Activated CD4-positive, alpha-beta T cell treated with anti-CD3 and anti-CD28 coated beads for 4 hours (primary cell): ENCODE measurements at places on chromosomes 6 and 20.

DNA sequence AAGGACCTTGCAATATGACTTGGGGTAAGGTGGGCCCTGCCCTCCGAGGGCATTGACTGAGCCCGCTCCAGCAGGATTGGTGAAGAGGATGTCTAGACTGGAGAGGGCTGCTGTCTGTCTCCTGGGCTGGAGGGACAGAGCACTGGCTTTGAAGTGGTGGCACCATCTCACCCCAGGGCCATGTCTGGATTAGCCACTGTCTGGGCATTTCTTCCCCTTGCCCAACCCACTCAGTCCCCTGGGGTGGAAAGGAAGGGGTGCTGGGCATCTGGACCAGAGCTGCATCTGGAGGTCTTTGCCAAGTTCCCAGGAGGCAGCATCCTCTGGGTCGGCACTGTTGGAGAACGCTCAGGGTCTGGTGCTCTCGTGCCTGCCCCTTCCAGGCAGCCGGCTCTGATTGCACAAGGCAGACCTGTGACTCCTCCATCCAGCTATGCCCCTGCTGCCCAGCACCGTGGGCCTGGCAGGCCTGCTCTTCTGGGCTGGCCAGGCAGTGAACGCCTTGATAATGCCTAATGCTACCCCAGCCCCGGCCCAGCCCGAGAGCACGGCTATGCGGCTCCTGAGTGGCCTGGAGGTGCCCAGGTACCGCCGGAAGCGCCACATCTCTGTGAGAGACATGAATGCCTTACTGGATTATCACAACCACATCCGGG lies at the start of gene R3HDML:
Gene R3HDML (plus strand): TSS at position 319 of the 656 bp plus-strand sequence. CDS start 115 bp downstream, at position 434.
- no peak for DNase-seq

GRCh38 chr6:11710311-11710761 lies 68.3 kb downstream of the ADTRP start:
- peak; percentile 78 for DNase-seq

DNA sequence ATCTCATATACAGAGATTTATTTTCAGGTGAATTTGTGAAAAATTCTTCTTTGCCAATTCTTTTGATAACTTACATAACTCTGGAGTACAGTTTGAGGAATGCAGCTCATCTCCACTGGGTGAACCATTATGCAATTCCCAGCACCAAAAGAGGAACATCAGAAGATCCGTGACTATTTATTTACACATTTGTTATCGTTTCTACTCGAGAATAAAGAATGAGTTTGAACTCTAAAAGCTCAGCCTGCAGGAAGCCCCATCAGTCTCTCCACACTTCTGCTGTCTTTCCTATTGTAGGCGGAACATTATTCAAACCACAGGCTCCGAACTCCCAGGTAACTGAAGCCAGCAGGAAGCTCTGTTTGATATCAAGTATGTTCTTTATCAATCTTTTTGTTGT lies 95.9 kb upstream of the IFNGR1 start:
- DNase-seq = no peak

GRCh38 chr6:106156863-106157262 lies 70.7 kb downstream of the PRDM1 start:
- no peak for DNase-seq

GRCh38 chr20:49914310-49915117 lies 815 bp downstream of the SPATA2 start:
- no peak for DNase-seq

- no peak for DNase-seq
Measured at GRCh38 chr6:7270320-7271204, 42.4 kb downstream of the SSR1 start.

GRCh38 chr6:36283608-36284007 lies 13.7 kb downstream of the PNPLA1 start:
- no peak for DNase-seq

- no peak for DNase-seq
Measured at GRCh38 chr6:32886681-32887383, 32.8 kb downstream of the PSMB9 start.

DNA sequence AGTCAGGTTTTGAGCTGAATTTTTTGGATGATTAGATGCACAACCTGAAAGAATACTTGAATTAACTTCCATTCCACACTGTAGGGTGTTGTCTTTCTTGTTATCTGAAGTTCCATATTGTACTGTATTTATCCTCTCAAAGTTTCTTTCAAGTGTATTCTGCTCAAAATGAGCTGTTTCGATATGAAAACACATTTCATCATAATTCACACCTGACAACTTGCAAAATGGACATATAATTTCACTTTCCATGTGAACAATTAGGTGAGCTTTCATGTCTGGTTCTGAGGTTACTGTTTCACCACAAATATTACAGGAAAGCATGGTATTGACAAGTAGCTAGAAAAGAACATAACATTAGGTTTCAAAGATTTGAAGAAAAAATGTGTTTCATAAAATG lies 1.7 kb downstream of the ZUP1 start:
- no peak for DNase-seq

- DNase-seq = no peak
Measured at GRCh38 chr6:71254323-71254722, 34.3 kb upstream of the OGFRL1 start.

DNA sequence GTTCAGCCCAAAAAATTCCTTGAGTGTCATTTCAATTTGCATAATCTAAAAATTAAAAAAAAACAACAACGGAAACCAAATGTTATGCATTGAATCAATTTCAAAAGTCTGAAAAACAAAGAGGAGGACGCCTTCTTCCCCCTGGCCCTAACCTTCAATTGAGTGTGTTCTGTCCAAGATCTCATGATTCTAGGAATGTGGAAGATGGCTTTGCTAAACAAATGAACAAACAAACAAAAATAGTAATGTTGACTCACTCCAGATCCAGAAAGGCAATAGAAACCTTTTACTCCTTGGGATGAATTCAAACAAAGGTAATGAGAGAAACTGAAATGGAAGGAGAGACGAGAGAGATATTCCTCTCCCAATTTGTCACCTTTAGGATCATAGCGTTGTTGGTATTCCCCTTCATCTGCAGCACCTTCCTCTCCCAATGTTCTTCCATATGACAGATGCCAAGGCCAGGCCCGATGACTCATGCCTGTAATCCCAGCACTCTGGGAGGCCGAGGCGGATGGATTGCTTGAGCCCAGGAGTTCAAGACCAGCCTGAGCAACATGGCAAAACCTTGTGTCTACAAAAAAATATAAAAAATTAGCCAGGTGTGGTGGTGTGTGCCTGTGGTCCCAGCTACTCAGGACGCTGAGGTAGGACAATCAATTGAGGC lies 109.2 kb upstream of the ADGRF1 start:
- DNase-seq = no peak

GRCh38 chr6:142635130-142635529 lies 309.8 kb downstream of the HIVEP2 start:
- DNase-seq = no peak

DNA sequence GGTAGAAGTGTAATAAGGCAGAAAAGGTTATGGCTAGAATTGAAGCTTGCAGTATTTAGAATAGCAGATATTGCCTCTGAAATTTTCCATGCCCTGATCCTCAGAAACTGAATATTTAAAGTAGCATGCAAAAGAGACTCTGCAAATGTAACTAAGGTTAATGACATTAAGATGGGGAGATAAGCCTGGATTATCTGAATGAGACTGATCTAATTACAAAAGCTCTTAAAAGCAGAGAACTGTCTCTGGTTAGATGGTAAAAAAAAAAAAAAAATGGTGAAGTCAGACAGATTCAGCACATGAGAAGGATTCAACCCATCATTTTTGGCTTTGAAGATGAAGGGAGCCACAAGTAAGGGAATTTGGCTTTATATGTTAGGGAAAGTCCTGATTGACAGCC lies 503.7 kb upstream of the IRAK1BP1 start:
- DNase-seq = no peak

- DNase-seq = no peak
Measured at GRCh38 chr6:153816366-153816765, 222.7 kb upstream of the OPRM1 start.

DNA sequence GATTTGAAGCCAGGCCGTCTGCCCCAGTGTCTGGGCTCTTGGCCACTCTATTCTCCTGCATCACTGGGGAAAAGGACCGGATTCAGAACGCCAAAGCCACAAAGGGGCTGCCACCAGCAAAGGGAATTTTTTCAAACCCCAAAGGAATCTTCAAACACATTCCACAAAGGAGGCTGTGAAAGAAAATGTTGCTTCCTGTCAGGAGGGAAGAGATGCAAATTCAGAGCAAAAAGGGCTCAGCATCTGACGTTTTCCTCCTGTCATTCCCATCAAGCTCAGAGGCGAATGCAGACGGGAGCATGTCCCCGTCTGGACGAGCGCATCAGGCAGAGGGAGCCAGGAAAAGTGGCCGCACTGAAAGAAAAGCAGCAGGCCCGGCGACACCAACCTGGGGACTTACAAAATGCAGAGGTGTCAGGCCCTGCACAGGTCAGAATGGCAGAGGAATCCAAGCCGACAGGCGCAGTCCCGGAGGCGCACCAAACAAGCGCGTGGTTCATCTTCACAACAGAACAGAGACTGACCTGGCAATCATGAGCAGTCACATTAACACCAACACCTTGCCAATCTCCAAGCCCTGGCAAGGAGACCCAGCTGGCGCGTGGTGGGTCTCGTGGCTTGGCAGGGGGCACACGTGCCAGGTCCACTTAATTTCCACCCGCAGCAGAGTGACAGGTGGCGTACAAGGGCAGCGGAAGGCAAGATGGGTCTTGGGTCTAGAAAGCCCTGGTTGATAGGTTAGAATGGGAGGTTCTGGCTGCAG lies 62.8 kb downstream of the GRM4 start:
- DNase-seq = no peak

DNA sequence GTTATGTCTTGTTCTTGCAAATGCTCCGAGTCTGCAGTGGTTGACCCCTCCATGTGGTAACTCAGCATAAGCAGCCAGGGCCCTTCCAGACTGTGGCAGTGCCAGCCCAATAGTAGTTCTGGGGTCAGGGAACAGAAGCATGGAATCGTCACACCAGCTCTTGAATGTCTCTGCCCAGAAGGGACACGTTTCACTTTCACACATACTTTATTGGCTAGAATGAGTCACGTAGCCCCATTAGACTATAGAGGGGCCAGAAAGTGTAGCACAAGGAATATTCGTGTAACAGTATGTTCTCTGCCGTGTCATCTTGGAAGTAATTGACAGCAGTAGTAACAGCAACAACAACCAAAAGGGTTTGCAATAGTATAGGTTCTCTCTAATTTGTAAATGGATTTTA lies 254.7 kb downstream of the FARS2 start:
- no peak for DNase-seq

- no peak for DNase-seq
Measured at GRCh38 chr6:36717231-36717825, 19.7 kb downstream of the RAB44 start.

DNA sequence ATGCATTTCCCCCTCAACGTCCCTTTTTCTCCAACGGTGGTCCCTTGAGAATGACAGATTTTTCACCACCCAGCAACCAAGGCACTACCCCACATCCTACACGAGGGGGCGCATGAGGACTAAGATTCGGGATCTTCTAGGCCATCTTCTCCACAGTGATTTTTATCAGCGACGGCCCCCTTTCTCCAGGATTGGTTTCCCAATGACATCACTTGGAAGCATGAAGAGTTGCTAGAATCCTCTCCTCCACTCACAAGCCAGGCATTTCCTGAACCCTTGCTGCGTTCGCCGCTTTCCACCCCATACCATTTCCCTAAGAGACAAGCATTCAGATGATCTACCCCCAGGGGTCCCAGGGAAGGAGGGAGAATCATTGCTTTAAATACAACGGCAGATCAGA lies 252.0 kb downstream of the HIVEP2 start:
- DNase-seq = peak; percentile 62

DNA sequence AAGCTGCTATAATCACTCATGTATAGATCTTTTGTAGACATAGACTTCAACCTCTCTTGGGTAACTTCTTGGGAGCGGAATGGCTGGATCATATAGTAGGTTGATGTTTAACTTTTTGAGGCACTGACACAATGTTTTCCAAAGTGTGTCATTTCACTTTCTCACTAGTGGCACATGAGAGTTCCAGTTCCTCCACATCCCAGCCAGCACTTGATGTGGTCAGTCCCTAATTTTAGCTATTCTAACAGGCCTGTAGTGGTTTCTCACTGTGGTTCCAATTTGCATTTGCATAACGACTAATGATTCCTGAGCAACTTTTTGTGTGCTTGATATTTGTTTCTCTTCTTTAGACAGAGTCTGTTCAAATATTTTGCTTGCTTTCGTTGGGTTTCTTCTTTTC lies 221.3 kb downstream of the DLL1 start:
- no peak for DNase-seq

GRCh38 chr6:82118150-82118562 lies 129.4 kb downstream of the IBTK start:
- DNase-seq = no peak

DNA sequence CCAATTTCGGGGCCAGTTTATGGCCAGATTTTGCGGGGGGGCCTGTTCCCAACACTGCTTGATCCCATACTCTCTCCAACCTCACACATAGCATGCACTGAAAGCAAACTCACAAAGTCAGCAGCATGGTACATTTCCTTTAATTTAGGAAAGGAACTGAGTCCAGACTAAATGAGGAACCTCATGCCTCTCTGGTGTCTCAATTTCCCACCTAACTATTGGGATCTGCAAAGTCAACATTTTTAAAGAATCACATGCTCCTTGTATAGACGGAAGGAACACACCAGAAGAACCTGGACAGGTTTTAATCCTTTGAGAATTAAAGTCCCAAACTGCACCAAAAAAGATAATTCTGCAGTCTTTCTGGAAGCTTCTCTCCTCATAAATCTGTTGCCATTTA lies 33.3 kb downstream of the FAM50B start:
- DNase-seq = no peak

GRCh38 chr6:38080360-38080759 lies 260.8 kb downstream of the ZFAND3 start:
- DNase-seq = no peak

- no peak for DNase-seq
Measured at GRCh38 chr6:12813321-12813720, 96.8 kb downstream of the PHACTR1 start.

- DNase-seq = no peak
Measured at GRCh38 chr6:13433709-13434121, 53.7 kb downstream of the GFOD1 start.

DNA sequence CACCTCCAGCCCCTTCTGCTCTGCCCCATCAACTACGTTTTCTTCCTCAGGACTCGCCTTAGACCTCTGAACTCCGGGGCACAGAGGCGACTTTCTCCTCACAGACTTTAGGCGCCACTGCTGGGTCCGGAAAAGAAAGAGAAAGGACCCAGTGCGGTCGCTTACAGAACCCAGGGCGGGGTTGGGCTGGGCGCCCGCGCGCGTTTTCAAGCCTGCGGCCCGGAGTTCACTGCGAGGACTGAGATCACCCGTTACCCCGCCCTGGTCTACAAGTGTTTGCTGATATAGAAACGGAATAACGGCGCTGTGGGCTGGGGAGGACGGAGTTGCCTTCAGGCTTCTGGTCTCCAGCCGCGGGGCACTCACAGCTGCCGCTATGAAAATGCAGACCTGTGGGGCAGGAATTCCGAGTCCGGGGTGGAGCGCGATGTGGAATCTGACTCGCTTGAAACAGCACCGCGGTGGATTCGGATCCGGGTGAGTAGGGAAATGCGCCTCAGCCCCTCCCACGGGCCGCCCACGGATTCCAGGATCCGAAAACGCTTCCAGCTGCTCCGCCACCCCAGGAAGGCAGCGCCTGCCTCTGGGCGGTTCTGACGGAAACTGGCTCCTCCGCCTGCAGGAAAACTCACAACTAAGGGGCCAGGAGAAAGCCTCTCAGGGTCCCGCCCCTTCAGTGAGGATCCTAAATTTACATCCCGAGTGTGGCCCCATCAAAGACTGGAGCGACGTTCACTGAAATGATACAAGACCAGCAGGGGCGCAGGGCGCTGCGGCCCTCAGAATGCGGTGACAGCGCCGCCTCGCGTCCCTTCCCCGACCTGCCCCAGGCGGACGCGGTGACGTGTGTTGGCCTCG lies 29.4 kb downstream of the HLA-F start:
- DNase-seq = peak; percentile 81
